ENCODE measurements at places on chromosomes 16 and 17. TPM values are rescaled to one million over a fixed set of nuclear protein-coding genes. Genes with fewer than 3 reads are reported as not detected.

KRTAP2-1 gene
- total RNA-seq = not detected

TMEM114 gene
- total RNA-seq = not detected

AXIN1 gene
- total RNA-seq = 11.2 TPM

VAT1L gene
- 1.4 TPM for total RNA-seq

MT1G gene
- 189 TPM for total RNA-seq

DNA sequence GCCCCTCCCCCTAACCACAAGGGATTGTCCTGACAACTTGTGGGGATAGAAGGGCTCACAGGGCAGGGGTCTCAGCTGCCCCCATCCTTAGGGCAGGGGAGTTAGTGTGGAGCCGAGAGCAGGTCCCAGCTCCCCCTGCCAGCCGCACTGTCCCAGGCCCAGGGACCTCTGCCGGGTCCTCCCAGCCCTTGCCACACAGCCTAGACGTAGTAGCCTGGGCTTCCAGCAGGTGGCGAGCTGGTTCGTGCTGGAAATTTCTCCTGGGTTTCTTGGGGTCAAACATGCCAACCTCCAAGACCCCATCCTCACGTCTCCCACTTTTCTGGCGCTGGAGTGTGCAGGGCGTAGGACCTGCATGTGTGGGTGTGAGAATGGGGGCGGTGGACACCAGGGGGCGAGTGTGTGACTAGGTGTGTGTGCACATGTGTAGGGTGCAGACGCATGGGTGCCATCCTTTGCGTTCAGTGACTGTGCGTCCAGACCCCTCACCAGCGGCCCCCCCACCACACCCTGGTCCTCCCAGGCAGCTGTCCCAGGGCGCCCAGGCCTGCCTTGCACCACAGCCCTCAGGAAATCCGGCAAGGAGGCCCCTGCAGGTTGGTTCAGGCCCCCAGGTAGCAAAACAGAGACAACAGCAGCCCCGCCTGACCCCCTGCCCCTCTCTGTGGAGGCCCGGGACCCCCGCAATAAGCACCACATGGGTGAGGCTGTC, 29.5 kb downstream of the SBK1 start:
- no peak overlapping the region for H3K27ac ChIP-seq
- H3K4me3 ChIP-seq = no peak overlapping the region
- no peaks in the 10 kb centered on the region for H3K36me3 ChIP-seq

- H3K4me3 ChIP-seq = no peak overlapping the region
- no peak overlapping the region for H3K27ac ChIP-seq
- DNase-seq = no peak
- H3K36me3 ChIP-seq = no peaks in the 10 kb centered on the region
Measured at GRCh38 chr16:5234295-5235050, 136.9 kb upstream of the EEF2KMT start.

DNA sequence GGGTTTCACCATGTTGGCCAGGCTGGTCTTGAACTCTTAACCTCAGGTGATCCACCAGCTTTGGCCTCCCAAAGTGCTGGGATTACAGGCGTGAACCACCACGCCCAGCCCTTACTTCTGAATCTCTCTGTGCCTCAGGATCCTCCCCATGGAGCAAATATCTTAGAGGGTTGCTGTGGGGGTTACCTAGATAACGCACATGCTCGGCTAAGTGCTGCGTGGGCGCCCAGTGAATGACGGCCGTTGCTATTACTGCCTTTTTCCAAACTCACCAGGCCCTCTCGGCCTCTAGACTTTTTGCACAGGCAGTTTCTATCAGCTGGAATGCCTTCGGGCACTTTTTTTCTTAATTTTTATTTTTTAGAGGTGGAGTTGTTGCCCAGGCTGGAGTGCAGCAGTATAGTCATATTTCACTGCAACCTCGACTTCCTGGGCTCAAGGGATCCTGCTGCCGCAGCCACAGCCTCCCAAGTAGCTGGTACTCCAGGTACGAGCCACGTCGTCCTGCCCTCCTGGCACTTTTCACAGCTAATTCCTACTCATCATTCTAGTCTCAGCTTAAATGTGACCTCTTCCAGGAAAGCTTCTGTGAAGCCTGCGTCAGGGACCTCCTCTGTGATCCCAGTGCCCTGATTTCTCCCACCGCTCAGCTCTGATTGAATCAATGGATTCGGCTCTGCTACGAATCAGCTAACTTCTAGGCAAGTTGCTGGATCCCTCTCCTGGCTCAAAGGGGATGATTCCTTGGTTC, 8.6 kb downstream of the CCDC102A start:
- H3K36me3 ChIP-seq = no peaks in the 10 kb centered on the region
- H3K27me3 ChIP-seq = no peaks in the 10 kb centered on the region
- DNase-seq = no peak
- H3K4me3 ChIP-seq = no peak overlapping the region
- H3K27ac ChIP-seq = no peak overlapping the region

GRCh38 chr17:36661047-36661666, 59.8 kb downstream of the MRM1 start:
- no peaks in the 10 kb centered on the region for H3K27me3 ChIP-seq
- no peak overlapping the region for H3K27ac ChIP-seq
- no peak overlapping the region for H3K4me3 ChIP-seq
- H3K4me1 ChIP-seq = no peaks in the 10 kb centered on the region

DNA sequence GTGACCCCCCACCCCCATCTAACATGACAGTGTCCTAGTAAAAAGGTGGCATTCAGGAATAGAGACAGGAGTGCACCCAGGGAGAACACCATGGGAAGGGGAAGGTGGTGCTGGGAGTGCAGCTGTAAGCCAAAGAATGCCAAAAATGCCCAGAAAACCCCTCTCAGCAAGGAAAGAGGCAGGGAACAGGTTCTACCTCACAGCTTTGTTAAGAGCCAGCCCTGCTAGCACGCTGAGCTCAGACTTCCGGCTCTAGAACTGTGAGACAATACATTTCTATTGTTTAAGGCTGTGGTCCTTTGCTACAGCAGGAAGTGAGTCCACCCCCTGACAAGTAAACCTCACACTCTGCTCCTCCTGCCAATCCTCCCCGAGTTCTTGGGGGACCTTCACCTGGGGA, 302.4 kb upstream of the N4BP1 start:
- no peak for DNase-seq
- H3K36me3 ChIP-seq = no peaks in the 10 kb centered on the region
- H3K4me1 ChIP-seq = no peaks in the 10 kb centered on the region
- H3K27me3 ChIP-seq = no peaks in the 10 kb centered on the region
- H3K27ac ChIP-seq = no peak overlapping the region
- no peak overlapping the region for H3K4me3 ChIP-seq

- H3K4me1 ChIP-seq = no peaks in the 10 kb centered on the region
- H3K27me3 ChIP-seq = no peaks in the 10 kb centered on the region
- no peak overlapping the region for H3K4me3 ChIP-seq
- H3K27ac ChIP-seq = no peak overlapping the region
- no peaks in the 10 kb centered on the region for H3K36me3 ChIP-seq
Measured at GRCh38 chr17:46785696-46786095, 32.8 kb downstream of the WNT3 start.

All from pancreas (tissue), 10 donors.